Motor neuron (in vitro differentiated cells): ENCODE measurements at places on chromosomes 4 and X. TPM values are rescaled to one million over a fixed set of nuclear protein-coding genes. Genes with fewer than 3 reads are reported as not detected.

RHOH gene
- 0.58 and 1.0 TPM in 2 replicates for total RNA-seq

DNA sequence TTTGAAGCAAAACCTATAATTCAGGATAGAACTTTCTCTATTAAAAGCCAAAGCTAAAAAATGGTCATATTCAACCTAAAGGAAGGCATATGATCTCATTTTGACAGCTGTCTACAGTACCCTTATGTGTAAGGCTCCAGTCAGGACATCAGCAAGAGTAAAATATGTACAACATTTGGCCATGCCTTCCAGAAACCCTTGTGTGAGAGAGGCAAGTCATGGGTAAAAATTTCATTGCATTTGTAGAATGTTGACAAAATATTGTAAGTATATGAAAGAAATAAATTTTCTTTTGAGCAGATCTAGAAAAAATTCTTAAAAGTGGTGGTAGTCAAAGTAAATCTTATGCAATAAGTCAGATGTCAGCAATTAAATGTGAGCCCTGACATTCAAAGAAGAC, 132.3 kb downstream of the SLC39A8 start:
- ATAC-seq = no peak

DNA sequence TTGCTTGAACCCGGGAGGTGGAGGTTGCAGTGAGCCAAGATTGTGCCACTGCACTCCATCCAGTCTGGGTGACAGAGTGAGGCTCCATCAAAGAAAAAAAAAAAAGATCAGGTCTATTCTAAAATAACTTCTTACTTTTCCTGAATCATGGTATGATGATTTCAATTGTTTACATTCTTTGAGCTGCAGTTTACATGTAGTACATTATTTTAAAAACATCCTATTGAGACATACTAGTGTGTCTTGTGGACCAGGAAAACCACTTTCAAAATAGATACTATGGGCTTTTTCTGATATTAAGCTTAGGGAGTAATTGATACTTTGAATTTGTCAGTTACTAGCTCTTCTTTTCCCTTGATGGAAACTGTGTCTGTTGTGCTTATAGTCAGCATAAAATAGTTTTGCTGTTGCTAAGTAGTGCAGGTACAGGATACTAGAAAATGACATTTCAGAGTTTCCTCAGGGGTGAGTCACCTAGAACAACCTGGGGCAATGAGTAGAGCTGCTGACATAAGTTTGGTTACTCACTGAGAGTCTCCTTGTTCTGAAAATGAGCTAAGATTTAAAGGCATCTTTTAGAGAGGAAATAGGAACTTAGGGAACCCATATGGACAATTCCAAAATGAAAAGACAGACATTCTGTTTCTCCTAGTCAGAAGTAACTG, 53.2 kb upstream of the C4orf54 start:
- no peak for ATAC-seq

DNA sequence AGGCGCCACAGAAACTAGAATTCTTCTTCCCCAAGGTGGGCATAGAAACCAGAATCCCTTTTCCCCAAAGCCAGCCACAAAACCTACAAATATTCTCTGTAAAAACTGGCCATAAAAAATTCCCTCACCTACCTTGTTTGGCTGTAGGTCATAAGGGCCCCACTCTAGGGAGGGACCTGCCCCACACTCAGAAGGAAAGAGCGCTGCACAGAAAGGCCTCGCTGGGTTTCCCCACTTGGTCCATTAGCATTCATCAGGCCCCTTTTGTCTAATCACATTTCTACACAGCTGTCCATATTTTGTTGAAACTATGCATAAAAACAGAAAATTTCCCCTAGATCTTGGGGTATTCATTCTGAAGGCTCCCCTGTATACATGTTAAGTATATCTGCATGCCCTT, 54.1 kb downstream of the PHKA2 start:
- ATAC-seq = no peak

- ATAC-seq = no peak
Observed at GRCh38 chrX:130665263-130665662, 237.7 kb downstream of the ENOX2 start.
